Activated CD8-positive, alpha-beta memory T cell treated with anti-CD3 and anti-CD28 coated beads for 1 hour (primary cell): ENCODE measurements at places on chromosomes 2 and 18.

- no peak for DNase-seq
These were observed 8.2 kb upstream of the ACADL start for GRCh38 chr2:210233487-210233886.

- no peak for DNase-seq
These were observed 395.1 kb upstream of the CDH19 start for GRCh38 chr18:66999003-66999402.

- DNase-seq, result no peak
These were observed 26.1 kb downstream of the ITSN2 start for GRCh38 chr2:24334245-24334633.

GRCh38 chr2:204072443-204073324, 136.1 kb downstream of the ICOS start:
- peak; percentile 10 for DNase-seq

- DNase-seq, result no peak
These were observed 20.4 kb downstream of the PPM1B start for GRCh38 chr2:44189104-44189503.

GRCh38 chr2:104866122-104866864, 12.4 kb downstream of the POU3F3 start:
- DNase-seq, result no peak

- no peak for DNase-seq
These were observed 91.3 kb upstream of the CCDC141 start for GRCh38 chr2:179141206-179141605.

GRCh38 chr2:233368756-233369155, 14.5 kb downstream of the DGKD start:
- DNase-seq, result no peak

- DNase-seq, result no peak
These were observed 263.8 kb downstream of the LOXHD1 start for GRCh38 chr18:46393230-46393629.

DNA sequence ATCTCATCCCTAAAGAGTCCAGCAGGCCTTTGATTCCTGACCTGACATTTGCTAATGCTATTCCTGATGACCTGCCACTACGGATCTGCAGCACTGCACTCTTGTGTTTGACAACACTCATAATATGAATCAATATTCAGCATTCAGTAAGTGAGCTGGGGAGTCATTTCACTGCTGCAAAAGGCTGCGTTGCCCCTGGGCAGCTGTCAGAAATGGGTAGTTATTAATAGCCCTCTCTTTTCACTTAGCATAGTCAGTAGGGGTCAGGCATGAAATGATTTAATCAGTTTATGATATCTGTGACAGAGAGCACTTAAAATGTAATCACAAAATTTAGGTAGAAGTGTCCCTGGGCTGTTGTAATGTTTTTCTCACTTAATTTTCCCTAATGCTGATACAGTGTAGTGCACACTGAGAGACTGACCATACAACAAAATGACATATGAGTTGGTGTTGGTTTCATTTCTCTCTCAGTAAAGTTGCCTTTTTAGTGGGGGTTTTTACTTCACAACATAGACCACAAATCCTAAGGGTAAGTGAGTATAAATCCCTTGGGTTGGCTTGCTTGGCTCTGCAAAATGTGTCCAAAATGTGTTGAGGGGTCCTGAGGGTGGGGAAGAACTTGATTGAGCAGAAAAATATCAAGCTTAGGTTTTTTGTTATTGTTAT, 184.8 kb downstream of the CAMKMT start:
- DNase-seq, result no peak

DNA sequence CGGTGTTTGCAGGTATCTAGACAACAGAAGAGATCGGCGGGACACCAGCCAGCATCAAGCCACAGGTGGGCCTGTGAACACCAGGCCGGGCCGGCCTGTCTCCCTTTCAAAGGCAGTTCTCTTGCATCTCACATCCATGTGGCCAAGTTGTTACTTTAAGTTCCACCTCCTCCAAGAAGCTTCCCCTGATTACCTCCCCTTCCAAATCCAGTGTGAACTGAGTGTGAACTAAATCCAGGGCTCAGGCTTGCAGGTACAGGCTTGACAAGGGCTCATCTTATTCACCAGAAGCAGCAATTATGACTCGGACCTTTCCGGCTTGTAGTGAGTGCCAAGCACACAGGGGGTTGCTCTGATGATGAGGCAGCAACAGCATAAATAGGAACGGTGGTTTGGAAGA, 3.9 kb downstream of the CRACDL start:
- DNase-seq, result no peak

GRCh38 chr2:228853151-228853550, 417.9 kb downstream of the PID1 start:
- no peak for DNase-seq

GRCh38 chr18:8991155-8991554, 111.3 kb upstream of the NDUFV2 start:
- no peak for DNase-seq

DNA sequence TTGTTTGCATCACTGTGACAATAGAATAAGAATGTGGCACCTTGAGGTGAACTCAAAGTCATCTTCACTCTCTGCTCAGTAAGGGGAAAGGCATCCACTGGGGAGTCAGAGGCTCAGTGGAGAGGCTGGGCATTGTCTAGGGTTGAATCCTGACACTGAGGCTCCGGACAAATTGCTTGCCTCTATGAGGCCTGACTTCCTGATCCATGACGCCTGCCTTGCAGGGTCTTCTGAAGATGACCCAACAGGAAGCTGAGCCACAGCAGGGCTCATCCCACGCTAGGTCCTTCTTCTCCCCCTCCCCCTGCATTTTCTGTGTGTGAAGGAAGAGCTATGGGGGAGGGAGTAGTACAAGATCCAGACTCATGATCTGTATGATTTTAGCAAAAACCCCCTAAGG, 265.1 kb downstream of the SH3BP4 start:
- DNase-seq, result no peak

- no peak for DNase-seq
These were observed 5.2 kb upstream of the RSAD2 start for GRCh38 chr2:6872394-6872793.

GRCh38 chr2:10170256-10170655, 47.7 kb downstream of the RRM2 start:
- no peak for DNase-seq

DNA sequence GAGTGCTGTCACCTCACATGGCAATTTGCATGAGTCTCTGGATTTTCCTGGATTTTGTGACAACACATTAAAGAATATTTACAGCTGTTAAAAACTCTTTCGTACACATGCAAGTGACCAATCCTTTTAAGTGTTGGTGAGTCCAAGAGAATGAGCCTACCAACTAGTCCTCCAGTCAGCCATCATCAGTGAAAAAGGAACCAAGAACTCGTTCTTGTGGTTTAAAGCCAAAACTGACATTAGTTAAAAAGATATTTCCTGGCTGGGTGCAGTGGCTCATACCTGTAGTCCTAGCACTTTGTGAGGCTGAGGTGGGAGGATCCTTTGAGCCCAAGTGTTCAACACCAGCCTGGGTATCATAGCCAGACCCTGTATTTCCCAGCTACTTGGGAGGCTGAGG, 215.4 kb upstream of the ITGA4 start:
- DNase-seq, result no peak

DNA sequence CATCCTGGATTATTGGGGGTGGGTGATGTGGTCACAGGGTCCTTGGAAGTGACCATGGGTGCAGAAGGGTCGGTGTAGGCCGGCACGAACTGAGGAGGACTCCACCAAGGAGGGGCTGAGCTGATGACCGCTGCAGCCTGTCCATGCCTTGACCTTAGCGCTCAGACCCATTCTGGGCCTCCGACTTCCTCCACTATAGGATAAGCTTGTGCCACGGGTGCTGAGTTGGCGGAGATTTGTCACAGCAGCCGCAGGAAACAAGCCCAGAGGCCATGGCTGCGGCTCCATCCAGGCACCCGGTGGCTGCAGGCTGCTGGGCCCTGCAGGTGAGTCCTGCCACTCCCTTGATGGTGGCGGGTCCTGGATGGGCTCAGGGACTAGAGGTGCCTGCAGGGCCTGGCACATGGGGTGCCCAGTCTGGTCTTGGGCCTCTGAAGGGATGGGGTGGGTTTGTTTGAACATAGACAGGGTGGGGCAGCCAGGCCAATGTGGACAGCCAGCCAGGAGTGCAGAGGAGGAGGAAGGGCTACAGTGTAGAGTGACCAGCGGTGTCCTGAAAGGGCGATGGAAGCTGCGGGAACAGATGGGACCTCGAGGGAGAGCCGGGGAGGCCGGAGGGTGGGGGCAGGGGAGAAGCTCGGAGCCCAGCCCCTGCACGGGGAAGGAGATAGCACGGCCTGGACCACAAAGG, 84.8 kb downstream of the SEPTIN10 start:
- no peak for DNase-seq

DNA sequence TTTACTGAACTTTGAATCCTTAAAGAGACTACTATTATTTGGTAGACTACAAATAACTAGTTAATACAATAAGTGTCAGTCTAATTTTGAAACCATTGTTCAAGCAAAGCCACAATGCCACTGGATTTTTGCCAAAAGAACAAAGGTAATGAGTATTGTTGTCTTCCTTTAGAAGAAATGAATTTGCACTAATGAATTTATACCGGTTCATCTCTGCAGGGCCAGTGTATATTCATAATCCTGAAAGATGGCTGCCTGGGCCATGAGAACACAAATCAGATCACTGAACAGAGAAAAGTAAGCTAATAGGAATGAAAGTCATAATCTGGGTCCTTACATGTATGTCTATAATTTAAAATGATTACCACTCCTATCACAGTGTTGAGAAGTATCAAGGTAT, 31.2 kb downstream of the GCFC2 start:
- no peak for DNase-seq

GRCh38 chr18:11391661-11392060, 217.7 kb upstream of the SLC35G4 start:
- DNase-seq, result no peak

- no peak for DNase-seq
These were observed 1132.2 kb downstream of the LRP1B start for GRCh38 chr2:140998577-140998976.

DNA sequence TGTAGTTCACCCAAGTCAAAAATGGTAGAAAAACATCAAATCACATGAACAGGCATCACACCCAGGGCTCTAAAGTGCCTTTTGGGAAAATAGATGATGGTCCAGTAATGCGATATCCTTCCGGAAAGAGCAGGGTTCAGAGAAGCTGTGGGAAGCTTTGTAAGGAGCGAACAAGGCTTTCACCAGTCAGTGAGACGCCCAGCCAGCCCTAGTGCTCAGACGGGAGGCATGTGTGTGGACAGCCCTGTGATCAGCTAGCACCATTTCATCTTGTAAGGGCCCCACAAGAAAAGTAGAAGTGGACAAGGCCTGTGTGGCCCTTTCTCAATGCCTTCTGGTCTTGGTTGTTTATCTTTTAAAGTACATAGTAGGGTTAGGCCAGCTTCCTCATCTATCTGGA, 76.1 kb downstream of the SMIM21 start:
- no peak for DNase-seq

DNA sequence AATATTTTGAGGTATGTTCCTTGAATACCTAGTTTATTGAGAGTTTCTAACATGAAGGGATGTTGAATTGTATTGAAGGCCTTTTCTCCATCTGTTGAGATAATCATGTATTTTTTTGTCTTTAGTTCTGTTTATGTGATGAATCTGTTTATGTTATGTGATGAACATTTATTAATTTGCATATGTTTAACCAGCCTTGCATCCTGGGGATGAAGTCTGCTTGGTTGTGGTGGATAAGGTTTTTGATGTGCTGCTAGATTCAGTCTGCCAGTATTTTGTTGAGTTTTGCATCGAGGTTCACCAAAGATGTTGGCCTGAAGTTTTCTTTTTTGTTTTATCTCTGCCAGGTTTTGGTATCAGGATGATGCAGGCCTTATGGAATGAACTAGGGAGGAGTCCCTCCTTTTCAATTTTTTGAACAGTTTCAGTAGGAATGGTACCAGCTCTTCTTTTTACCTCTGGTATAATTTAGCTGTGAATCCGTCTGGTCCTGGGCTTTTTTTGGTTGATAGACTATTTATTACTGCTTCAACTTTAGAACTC, 71.9 kb downstream of the EPC2 start:
- no peak for DNase-seq

GRCh38 chr2:239306274-239307220, 94.3 kb downstream of the HDAC4 start:
- no peak for DNase-seq
